ENCODE measurements at places on chromosomes 11 and 22.

- no peak for DNase-seq
Measured at GRCh38 chr11:80596291-80596810, 1155.5 kb upstream of the TENM4 start.

DNA sequence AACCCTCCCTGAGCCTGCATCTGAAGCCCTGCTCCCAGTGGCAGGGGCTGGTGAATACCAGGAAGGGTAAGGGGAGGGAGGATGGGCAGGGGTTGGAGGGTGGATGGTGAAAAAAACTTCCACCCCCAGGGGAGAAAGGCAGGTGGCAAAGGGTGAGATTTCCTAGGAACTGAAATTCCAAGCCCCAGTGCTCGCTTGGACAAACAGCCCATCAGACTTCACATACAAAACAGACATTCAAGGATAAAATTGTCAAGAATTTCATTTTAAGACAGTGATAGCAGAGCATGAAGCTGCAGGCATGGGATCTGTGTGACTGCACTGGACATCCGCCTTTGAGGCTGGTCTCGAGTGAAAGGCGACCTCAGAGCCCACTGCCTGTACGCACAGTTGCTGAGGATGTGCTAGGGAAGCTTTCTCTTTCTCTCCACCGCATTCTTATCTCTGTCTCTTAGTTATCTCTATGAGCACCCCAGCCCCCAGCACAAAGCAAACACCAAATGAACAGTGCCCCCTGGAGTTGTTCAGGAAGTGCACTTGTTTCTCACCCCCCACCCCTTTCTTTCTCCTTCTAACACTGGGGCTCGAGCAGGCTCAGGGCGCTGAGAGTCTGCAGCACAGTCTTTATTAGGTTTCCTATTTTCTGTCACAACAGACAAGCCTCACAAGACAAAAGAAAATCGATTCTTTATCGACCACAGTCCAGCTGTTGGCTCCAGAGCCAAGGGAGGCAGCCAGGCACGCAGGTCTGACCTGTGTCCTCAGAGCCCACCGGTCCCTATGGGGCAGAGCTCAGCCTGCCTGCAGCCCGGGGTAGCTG is 237.3 kb upstream of the NCAM1 start:
- no peak for DNase-seq

DNA sequence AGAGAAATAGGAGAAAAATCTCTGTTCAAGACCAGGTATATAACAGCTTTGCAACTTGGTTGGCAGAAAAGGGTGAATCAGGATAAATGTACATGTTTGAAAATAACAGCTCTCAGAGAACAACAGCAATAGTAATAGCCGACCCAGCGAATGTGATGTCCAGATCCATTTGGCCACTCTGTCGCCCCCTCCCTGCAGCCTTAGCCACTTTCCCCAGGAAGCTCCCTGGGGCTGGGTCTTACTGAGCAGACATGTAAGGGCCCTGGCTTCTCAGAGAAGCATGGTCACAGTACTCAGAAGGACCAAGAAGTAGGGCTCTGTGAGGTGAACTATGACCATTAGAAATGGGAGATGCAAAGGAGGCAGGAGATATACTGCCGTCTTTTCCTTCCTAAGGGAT is 154.1 kb upstream of the SNX19 start:
- DNase-seq = no peak

GRCh38 chr22:32355760-32356159 is 1.9 kb upstream of the RFPL3 start:
- DNase-seq = no peak

DNA sequence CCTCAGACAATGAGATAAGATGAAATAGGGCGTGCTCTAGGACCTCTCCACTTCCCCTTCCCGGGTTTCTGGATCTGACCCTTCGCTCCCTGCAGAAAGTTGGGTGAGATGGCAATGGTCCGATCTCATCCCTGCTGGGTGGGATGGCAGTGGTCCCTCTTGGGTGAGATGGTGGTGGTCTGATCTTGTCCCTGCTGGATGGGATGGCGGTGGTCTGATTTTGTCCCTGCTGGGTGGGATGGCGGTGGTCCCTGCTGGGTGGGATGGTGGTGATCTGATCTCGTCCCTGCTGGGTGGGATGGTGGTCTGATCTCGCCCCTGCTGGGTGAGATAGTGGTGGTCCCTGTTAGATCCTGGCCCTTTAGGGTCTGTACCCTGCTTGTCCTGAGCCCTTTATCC is 21.3 kb downstream of the ST14 start:
- no peak for DNase-seq

DNA sequence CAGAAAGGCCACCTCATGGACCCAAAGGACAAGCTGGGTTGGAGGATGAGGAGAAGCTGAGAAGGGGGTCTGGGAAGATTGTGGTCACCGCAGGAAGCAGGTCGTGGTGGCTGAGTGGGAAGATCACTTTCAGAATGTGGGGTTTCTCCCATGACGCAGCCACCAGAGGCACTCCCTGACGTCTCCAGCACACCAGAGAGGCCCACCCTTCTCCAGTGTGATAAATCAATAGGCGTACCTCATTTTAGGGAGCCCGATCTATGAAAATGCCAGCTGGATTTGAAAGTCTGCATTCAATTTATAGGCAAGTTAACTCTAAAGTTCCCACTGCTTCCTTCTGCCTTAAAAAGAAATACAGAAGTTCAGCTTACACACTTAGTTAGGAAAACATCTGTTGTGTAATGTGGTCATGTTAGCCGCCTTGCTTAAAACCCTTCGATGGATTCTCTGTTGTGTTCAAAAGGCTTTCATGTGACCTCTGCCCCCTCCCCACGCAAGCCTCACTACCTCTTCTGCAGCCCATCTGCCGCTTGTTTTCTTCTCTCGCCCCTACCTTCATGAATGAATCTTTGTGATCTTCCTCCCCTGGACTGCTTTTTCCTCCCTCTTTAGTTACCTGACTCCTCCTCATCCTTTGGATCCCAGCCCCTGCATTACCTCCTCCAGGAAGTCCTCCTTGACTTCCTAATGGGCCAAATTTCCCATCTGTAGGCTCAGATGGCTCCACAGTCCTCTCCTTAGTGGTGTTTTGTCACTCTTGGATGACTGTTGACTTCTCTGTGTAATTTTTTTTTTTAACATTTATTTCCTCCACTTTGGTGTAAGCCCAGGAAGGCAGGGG is 10.7 kb downstream of the TSPAN18 start:
- no peak for DNase-seq

DNA sequence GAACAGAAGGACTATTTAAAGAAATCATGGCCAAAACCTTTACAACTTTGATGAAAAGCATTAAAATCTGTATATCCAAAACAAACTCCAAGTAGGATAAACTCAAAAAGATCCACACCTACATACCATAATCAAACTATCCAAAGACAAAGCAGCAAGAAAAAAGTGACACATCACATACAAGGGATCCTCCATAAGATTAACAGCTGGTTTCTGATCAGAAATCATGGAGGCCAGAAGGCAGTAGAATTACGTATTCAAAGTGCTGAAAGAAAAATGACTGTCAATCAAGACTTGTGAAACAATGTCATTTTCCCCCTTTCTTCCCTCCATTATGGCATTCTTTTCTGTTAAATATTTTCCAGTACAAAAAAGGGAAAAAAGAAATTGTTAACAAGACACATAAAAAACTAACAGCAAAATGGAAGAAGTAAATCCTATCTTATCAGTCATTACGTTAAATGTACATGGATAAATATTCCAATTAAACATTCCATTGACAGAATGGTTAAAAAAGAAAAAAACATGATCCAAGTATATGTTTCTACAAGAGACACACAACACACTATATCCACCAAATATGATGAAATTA is 34.2 kb upstream of the ARHGAP32 start:
- DNase-seq = no peak

Measured in HuH-7.5 (cell line).